ENCODE measurements at places on chromosomes 5 and 9. TPM values are rescaled to one million over a fixed set of nuclear protein-coding genes. Genes with fewer than 3 reads are reported as not detected.

The HACD4 gene
- 1.0 TPM for total RNA-seq

The ANXA2R gene
- 1.8 TPM for total RNA-seq

The DIAPH1 gene
- 105 TPM for total RNA-seq

The FOXD4 gene
- 0.82 TPM for total RNA-seq

The OLFML2A gene
- total RNA-seq = 17.8 TPM

The ADAMTS2 gene
- 0.22 TPM for total RNA-seq

The SREK1 gene
- 35.3 TPM for total RNA-seq

The PTGS1 gene
- total RNA-seq = 1.2 TPM

The PHF19 gene
- total RNA-seq = 126 TPM

The ELP1 gene
- 19.8 TPM for total RNA-seq

The LECT2 gene
- not detected for total RNA-seq

The EFNA5 gene
- 22.1 TPM for total RNA-seq

The SPINK4 gene
- total RNA-seq = not detected

The ZNF883 gene
- 0.91 TPM for total RNA-seq

The RICTOR gene
- 10.2 TPM for total RNA-seq

The IFNK gene
- total RNA-seq = not detected

The CYSRT1 gene
- 2.7 TPM for total RNA-seq

Measured in A549 treated with CORT108297 at 1 μM for 4 hours (cell line).